ENCODE measurements at places on chromosomes 2 and 18.
A peak's percentile ranks its signal among the peaks of the same experiment; 100 is the strongest.

DNA sequence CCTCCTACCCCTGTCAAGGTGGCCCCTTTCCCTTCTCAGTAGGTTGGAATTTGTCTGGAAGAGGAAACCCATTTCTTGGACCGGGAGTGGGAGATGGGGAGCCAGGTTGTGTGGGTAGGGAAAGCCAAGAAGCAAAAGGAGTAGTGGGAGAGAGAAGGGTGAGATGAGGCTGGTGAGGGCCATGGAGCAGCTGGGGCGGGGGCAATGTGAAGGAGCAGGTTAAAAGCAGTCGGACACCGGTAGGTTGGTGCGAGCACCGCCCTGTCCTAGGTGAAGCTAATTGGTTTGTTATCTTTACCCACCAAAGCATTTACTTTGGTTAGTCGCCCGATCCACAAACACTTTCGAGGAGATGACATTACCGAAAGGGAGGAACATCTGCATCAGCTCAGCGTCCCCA lies 306.8 kb downstream of the CELF4 start:
- DNase-seq = no peak

DNA sequence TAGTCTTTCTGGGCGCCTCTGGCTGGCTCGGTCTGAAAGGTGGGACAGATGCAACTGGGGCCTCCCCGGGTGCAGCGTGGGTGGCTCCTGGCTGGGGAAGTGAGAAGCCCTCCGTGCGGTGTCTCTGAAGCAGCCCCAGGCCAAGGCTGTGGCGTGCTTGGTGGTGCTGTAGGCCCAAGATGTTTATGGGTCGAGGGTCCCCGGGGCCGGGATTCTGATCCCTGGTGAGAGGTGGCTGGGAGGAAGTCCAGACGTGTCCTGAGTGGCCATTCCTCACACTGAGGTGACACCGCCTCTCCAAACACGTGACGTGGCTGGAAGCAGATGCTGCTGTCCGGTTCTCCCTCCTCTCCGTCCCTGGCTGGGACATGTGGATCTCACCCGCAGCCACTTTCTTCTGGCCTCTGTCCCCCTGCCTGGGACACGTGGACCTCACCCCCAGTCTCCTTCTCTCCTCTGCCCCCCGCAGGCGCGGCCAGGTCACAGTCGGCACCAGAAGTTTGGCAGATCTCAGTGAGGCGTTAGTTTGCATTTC lies 12.6 kb downstream of the RTP5 start:
- DNase-seq = peak; percentile 56

- no peak for DNase-seq
Measured at GRCh38 chr18:78419171-78419570, 560.4 kb upstream of the SALL3 start.

DNA sequence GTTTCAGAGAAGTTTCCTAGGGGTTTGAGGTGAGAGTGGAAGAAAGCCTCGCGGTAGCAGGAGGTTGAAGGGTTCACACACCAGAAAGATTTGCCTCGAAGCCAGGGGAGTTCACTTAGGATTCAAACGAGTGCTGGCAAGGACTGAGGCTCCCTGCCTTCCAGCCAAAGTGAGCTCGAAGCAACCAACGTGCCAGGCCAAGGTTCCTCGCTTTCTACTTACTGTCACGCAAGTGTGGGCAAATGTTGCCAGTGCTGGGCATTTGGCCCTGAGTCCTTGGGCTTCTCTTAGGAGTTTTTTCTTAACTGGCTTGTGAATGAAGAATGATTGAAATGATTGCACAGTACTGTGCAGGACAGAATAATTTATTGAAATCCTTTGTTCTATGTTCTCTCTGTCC lies 53.6 kb downstream of the TMEM178A start:
- no peak for DNase-seq

GRCh38 chr18:79750980-79751571 lies 46.7 kb upstream of the KCNG2 start:
- no peak for DNase-seq

DNA sequence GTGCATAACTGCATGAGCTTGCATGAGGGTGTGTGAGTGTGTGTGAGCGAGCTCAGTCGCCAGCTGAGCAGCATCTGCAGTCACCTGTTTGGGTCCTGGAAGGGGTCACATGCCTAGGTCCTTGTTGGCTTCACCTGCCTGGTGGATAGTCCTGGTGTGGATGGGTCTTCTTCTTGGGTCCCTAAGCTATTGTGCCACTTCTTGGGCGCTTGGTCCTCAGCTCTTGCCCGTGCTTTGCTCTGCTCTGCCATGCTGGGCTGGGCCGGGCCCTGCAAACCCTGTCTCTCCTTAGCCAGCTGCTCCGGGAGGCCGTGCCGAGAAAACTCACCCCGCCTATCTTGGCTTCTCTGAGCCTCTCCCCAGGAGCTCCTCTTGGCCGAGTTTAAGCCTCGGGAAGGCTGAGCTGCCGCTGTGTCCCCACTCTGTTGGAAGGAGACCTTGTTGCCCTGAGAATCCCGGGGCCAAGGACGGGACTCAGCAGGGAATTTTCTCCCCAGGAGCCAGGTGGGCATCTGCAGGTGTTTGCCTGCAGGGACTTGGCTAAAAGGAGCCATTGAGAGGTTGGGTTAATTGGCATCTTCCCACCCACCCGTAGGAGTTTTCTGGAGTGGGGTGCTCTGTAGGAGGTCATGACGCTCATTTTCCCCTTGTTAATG lies 300.8 kb downstream of the NDUFA10 start:
- DNase-seq = no peak

- no peak for DNase-seq
Measured at GRCh38 chr2:226991663-226992062, 155.8 kb downstream of the RHBDD1 start.

- no peak for DNase-seq
Measured at GRCh38 chr2:18119883-18120282, 241.4 kb downstream of the KCNS3 start.

DNA sequence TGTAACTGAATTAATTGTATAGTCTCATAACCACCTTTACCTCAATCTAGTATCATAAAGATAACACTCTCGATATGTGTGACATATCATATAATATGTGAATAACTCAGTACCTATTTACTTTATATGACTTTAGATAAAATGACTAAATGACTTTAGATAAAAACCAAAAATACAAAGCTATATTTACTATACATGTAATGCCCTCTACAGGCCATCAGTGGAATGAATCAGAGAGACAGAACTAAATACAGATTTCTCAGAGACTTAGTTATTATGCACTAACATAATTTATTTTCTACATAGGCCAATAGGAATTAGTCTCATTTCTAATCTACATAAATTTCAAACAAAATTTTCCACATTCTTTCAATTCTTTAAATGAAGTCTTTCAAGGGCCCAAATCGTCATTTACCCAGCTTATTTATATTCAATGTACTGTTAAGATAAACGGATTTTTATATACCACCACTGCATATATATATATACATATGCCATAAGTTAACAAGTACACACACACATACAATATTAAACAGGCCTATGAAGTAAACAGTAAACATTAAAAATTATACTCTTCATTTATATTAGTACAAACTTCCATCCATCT lies 219.9 kb downstream of the EXOC6B start:
- no peak for DNase-seq

- peak; percentile 32 for DNase-seq
Measured at GRCh38 chr18:3213300-3214059, 6.3 kb downstream of the MYOM1 start.

DNA sequence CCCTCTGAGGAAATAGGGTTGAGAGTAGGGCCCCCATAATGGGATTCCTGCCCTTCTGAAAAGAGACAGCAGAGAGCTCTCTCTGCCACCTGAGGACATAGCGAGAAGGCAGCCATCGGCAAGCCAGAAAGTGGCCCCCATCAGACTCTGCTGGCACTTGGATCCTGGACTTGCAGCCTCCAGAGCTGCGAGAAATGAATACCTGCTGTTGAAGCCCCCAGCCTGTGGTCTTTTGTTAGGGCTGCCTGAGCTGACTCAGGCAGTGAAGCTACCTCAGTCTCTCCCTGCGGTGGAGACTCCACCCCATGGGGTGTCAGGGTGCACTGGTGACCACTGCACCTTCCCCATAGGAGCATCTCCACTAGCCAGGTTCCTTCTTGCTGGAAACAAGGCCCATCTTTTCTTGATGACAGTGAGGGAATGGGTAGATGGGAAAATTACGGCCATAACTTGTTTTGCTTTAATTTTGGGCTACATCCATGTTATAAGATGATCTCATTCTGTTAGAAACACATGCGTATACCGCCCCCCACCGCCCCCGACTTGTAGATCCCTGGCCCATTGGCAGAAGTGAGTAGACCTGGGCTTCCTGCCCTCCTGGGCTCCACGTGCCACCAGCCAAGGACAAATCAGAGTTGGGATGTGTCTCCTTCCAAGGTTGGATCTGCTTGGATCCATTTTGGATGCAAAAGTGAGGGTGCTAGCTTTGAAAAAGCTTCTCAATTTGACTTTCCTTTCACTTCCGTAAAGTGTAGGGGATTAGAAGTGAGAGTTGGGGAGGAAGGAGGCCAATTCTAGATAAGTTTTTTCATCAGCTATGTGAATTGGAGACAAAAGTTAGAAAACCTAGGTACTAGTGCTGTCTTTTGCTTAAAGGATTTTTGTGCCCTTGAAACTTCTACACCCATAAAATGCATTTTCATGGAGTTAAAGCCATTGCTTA lies 42.9 kb downstream of the NCK2 start:
- no peak for DNase-seq

DNA sequence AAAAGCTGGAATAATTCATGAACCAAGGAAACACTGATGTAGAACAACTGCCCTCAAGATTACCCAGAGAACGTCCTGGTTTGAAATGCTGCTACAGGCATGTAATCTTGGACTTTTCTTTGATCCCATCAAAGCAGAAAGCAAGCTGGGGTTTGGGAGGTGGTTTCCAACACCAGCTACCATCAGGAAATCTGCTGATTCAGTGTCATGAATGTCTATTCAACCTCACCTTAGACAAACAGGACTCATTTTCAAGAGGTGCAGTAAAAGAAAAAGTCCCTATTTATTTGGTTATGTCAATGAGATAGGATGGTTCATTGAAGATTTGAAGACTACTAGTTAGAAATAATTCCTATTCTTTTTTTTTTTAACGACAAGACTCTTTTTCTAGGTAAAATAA lies 72.7 kb downstream of the NEB start:
- no peak for DNase-seq

DNA sequence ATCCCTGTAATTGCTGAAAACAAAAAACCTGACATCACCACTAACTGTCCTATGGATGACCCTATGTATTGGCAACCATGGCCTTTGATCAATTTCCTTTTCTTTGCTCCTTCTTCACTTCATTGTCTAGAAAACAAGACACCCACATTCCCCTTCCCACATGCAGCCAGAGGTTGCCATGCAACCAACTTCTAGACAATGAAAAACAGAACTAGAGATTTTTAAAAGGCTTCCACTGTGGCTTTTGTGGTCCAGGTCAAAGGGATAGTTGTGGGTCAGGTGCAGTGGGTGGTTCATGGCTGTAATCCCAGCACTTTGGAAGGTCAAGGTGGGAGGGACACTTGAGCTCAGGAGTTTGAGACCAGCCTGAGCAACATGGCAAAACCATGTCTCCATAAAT lies 139.3 kb upstream of the DOK6 start:
- no peak for DNase-seq

- DNase-seq = no peak
Measured at GRCh38 chr2:223735659-223736244, 101.6 kb downstream of the AP1S3 start.

DNA sequence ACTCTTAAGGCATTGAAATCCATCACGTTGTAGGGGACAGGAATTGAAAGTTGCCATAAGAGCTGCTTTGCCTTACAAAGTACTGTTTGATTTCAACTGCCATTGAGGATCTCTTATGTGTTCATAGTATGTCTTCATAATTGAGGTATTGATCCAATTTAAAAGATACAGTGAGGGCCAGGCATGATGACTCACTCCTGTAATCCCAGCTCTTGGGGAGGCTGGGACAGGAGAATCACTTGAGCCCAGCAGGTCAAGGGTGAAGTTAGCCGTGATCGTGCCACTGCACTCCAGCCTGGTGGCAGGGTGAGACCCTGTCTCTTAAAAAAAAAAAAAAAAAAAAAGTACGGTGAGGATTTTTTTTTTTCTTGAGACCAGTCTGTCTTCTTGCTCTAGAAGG lies 91.7 kb upstream of the EML6 start:
- DNase-seq = no peak

- no peak for DNase-seq
Measured at GRCh38 chr2:85164145-85164569, 31.0 kb downstream of the TCF7L1 start.

DNA sequence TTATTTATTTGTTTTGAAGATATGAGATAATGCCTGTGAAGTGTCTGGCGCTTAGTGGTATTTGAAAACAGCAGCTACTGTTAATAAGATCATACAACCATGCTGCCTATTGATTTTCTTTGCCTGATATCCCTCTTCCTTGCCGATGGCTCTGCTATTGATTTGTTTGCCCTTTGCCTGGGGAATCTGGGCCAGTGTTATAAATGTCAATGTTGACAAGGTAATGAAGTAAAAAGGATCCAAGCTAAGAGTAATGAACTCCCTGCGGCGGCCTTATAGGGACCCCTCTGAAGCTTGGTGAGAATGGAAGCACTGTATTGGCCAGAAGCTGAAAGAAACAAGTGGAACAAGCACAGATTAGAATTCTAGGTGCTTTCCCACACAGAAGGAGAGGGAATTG lies 854.6 kb downstream of the CNTNAP5 start:
- DNase-seq = no peak

GRCh38 chr18:8121942-8122480 lies 487.2 kb upstream of the RAB12 start:
- DNase-seq = no peak

- DNase-seq = no peak
Measured at GRCh38 chr2:207718521-207718920, 7.1 kb downstream of the CCNYL1 start.

GRCh38 chr2:56018267-56018666 lies 94.7 kb upstream of the EFEMP1 start:
- DNase-seq = no peak

DNA sequence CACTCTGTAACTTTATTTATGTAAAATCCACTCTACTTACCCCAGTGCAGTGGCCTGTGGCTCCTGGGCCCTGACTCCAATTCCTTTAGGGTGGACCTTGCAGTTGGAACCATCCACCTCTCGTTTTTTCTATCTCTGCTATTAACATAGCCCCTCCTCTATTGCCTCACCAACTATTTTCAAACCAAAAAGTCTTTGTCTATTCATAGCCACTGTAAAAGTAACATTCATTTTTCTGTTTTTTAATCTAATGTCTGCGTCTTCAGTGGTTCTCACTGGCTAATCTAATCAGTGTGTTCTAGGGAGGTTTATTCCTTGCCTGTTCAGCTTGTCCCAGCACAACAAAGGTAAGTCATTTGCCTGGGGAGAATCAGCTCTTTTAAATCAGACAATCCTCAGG lies at the start of gene SLC4A5:
Gene SLC4A5, minus strand, starts transcription at position 101 of the 400 bp plus-strand sequence. CDS start 28,393 bp downstream, outside the sequence.
- no peak for DNase-seq
